ENCODE measurements at places on chromosomes 1 and 21.

GRCh38 chr21:40517646-40518045, 329.3 kb downstream of the DSCAM start:
- no peak for DNase-seq

DNA sequence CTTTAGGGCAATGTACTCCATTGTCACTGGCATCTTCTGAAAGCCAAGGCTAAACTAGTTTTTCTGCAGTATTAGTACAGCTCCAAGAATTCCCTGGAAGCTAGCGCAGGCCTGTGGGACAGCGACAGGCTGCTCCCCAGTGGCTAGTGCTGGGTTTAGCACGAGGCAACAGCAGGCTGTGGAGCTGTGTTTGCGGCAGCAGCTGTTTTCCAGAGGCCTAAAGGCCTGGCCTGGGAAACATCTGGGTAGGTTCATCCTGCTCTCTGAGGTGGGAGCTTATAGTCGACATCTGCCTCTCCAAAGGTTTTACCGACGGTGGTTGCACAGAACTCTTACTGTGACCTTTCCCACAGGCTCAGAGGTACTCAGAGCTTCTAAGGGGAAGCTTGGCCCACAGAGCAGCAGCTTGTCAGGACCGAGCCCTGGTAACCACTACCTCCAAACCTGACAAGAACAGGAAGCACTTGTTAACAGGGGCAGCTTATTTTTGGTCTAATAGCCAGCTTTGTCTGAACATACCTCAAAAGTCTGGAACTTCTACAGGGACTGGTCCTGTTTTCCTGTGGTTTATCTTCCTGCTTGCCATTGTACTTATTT, 17.2 kb downstream of the CC2D1B start:
- DNase-seq = no peak

DNA sequence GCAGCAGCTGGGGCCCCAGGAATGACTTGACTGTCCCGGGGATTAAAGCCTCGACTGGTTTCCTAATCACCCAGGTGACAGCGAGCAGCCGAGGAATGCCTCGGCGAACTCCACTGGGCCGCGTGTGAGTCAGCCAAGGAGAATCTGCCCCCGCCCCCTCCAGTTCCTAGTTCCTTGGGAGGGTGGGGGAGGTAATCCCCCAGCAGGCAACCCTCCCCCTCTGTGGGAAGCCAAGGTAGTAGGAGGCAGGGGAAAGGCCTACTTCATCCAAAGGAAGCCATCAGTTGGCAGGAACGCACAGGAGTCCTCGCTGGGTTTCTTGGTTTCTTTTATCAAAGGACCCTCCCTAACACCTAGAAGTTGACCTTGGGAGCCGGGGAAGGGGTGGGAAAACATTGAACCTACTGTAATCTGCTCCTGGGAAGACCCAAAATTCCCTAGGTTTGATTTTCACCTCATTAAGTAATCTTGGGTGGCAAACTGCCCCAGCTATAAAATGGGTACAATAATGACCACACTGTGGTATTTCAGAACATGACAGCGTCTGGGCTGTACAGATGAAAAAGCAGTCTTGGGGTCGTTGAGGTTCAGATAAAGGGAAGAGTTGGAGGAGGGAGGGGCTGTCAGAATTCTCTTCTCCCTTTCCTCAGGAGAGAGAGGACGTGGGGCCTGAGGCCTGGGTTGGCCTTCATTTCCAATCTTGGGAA, 1.4 kb downstream of the TENT5B start:
- no peak for DNase-seq

GRCh38 chr1:151964510-151964909, 29.1 kb downstream of the S100A10 start:
- DNase-seq = no peak

- DNase-seq = no peak
Observed at GRCh38 chr1:89166705-89167104, 9.1 kb downstream of the GBP7 start.

All from GM10248 (cell line).